ENCODE measurements at places on chromosomes 7 and 10.

GRCh38 chr10:62917475-62918238 is 101.5 kb upstream of the EGR2 start:
- no peak for DNase-seq

- DNase-seq = no peak
These were observed 125.1 kb upstream of the NRP1 start for GRCh38 chr10:33459602-33460001.

- no peak for DNase-seq
These were observed 549.1 kb downstream of the XPNPEP1 start for GRCh38 chr10:109374215-109374614.

DNA sequence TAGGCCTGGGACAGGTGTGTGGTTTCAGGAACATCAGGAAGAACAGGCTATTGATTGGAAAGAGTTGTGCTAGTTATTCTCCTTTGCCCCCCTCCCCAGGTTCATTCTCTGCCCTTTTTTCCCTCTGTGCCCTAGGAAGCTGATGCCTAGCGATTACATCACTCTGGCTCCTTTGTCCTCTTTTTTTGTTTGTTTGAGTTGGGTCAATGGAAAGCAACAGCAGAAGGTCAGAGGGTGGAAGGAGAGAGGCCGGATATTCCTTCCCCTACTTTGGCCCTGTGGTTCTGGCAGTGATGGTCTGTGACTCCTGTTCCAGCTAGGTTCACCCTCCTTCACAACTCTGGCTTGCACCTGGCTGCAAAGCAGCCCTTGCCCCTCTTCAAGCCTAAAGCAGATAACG is 18.9 kb downstream of the LOXL4 start:
- DNase-seq = no peak

GRCh38 chr10:123428391-123428790 is 237.8 kb upstream of the GPR26 start:
- DNase-seq = no peak

- DNase-seq = no peak
These were observed 26.6 kb downstream of the PLAU start for GRCh38 chr10:73937333-73938043.

GRCh38 chr7:130281260-130281659 is 11.7 kb upstream of the CPA4 start:
- no peak for DNase-seq
